ENCODE measurements at places on chromosomes 6 and 20.

GRCh38 chr6:21109391-21110178, 484.0 kb upstream of the SOX4 start:
- DNase-seq, result no peak

- DNase-seq, result no peak
Measured at GRCh38 chr6:94680669-94681212, 896.6 kb upstream of the MANEA start.

- DNase-seq, result no peak
Measured at GRCh38 chr6:106372838-106373501, 12.5 kb downstream of the CRYBG1 start.

- DNase-seq, result no peak
Measured at GRCh38 chr6:137543114-137543513, 48.9 kb upstream of the OLIG3 start.

GRCh38 chr6:125485757-125486156, 184.0 kb upstream of the HDDC2 start:
- no peak for DNase-seq

- peak; percentile 81 for DNase-seq
Measured at GRCh38 chr6:106629103-106629858, at the start of the genes QRSL1 and RTN4IP1. QRSL1 (plus strand) TSS chr6:106629578; CDS start chr6:106629682, 104 bp downstream. RTN4IP1 (minus strand) TSS chr6:106629498; CDS start chr6:106629021, 477 bp downstream.

- no peak for DNase-seq
Measured at GRCh38 chr20:6558341-6558740, 209.1 kb upstream of the BMP2 start.

- DNase-seq, result no peak
Measured at GRCh38 chr6:170026751-170027646, 263.9 kb downstream of the DLL1 start.

DNA sequence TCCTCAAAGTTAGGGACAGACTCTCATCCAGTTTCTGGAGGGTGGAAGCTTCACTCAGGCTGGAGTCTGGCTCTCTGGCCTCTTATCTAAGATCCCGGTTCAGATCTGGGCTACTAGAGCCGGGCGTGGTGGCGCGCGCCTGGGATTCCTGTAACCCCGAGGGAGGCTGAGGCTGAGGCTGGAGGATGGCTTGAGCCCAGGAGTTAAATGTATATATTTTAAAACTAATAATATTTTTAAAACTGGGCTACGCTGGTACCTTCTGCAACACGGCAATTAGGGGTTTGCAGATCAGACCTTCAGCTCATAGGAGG, 710 bp upstream of the ZNF343 start:
- DNase-seq, result no peak

Data from stimulated activated CD4-positive, alpha-beta T cell treated with anti-CD3 and anti-CD28 coated beads, Interleukin-2, amount 100 ng/mL, for 24 hours (primary cell).